GM12891 (cell line): ENCODE measurements at places on chromosomes 16 and 17.

DNA sequence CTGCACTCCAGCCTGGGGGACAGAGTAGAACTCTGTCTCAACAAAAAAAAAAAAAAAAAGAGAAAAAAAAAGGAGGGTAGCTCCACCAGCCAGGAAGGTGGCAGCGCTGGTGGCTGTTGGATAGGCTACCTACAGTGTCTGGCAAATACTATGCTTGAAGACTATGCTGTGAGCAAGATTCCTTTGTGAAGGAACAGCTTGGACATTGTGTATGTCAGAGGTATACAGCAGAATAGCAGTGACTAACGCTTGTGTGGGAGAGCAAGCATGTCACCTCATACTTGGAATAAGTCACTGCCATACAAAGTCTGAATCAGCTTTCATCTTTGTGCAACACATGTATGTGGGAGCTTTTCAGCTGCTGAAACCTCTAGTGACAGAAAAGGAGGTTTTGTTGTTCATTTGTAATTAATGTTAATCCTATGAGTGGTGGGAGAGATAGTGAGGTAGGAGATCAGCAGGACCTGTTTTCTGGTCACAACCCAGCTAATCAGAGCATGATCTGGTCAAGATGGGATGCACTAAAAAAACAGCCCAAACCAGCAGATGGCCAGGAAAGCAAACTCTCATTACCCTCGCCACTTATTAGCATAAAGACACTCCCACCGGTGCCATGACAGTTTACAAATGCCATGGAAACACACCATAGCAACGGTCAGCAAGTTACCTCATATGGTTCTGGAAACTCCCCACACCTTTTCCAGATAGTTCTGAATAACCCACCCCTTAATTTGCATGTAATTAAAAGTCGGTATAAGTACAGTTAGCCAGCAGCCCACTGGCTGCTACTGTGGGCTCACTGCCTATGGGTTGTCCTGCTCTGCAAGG lies 6.8 kb upstream of the ITGAD start:
- DNase-seq: no peak

DNA sequence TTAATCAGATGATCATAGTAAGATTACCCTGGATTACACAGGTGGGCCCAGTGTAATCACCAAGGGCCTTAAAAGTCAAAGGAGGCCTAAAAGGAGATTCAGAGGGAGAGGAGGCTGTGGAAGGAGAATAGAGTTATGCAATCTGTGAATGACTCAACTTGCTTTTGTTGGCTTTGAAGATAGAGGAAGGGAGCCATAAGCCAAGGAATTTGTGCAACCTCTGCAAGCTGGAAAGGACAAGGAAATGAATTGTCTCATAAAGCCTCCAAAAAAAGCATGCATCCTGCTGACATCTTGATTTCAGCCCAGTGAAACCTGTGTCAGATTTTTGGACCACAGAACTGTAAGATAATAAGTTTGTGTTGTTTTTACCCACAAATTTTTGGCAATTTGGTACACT lies 109.6 kb downstream of the CNTNAP4 start:
- DNase-seq: no peak

- no peak for DNase-seq
Observed at GRCh38 chr17:48544349-48545021, 424 bp downstream of the HOXB2 start.

DNA sequence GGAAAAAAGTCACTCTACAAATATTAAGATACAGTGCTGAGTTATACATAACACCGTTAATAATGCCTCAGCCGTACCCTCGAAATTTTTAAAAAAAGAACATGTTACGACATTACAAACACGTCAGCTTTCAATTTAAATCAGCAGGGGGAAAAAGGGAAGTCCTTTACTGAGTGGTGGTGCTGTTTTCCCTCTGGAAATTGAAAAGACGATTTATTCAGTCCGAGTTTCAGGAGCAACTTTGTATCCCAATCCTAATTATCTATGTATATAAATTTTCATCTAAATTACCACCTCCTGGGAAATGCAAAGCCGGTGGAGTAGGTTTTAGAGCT lies 1.3 kb downstream of the NETO2 start:
- peak; percentile 19 for DNase-seq

- no peak for DNase-seq
Observed at GRCh38 chr16:351804-352520, 561 bp downstream of the AXIN1 start.

- no peak for DNase-seq
Observed at GRCh38 chr17:6755281-6755680, 565 bp upstream of the XAF1 start.

- DNase-seq: no peak
Observed at GRCh38 chr17:80517641-80518040, 27.0 kb upstream of the RPTOR start.

DNA sequence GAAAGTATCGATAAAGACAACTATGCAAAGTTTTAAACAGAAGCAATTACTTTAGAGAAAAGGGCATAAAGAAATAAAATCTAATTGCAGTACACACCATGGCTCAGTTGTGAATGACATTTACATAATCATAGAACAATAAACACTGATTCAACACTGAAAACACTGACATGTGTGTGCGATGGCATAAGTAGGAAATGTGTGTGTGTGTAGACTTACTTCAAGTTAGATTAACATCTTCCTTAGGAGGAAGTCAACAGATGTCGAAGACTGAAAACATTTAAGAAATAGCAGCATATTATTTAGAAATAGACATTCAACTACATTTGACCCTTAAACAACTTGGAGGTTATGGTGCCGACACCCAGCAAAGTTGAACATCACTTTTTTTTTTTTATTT lies 172.4 kb downstream of the STX8 start:
- no peak for DNase-seq

DNA sequence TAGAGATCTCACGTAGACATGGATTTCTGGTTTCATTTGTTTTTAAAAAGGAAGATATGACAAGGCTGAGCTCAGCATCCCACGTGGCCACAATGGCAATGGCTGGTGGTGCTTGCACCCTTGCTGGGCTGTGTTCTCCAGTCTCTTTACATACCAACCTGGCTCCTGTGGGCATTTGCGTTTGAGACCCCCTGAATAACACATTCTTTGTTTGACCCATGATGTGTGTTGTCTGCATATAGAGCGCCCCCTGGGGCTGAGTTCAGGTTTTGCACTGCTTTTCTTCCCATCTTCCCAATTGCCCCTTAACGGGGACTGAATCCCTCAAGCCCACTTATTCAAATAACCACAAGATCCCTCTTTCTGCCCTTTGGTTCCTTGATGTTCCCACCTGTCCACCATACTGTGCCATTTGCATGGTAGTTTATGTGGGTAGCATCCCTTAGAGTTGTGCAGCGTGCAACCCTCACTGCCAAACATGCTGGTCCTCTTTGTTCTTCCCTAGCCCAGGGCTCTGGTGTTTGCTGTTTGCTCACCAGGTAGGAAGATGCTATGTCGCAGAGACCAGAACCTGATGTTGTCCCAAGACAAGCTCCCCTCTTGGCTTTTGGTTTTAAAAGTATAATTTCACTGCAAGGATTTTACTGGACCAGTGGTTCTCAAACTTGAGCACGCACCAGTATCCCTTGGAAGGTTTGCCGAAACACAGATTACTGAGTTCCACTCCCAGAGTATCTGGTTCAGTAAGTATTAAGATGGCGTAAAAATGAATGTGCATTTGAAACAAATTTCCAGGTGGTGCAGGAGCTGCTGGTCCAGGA lies 38.5 kb upstream of the NKD1 start:
- no peak for DNase-seq

DNA sequence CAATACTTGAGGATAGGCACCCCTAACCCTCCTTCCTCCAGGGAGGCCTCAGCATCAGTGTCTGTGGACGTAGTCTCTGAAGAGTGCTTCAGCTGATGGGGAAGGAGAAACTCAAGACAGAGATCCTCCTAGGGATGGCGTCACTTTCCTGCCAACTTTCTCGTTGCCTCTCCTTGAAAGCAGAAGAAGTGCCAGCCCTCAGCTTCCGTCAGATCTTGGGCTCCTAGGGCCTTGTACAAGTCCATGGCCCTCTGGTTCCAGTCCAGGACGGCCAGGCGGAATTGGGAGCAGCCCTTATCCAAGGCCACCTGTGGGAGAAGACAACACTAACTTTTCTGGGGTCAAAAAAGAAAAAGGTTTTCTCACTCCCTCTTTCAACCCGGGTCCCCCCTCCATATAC lies 1.3 kb downstream of the SAT2 start:
- no peak for DNase-seq
